ENCODE measurements at places on chromosomes 3 and 15.

DNA sequence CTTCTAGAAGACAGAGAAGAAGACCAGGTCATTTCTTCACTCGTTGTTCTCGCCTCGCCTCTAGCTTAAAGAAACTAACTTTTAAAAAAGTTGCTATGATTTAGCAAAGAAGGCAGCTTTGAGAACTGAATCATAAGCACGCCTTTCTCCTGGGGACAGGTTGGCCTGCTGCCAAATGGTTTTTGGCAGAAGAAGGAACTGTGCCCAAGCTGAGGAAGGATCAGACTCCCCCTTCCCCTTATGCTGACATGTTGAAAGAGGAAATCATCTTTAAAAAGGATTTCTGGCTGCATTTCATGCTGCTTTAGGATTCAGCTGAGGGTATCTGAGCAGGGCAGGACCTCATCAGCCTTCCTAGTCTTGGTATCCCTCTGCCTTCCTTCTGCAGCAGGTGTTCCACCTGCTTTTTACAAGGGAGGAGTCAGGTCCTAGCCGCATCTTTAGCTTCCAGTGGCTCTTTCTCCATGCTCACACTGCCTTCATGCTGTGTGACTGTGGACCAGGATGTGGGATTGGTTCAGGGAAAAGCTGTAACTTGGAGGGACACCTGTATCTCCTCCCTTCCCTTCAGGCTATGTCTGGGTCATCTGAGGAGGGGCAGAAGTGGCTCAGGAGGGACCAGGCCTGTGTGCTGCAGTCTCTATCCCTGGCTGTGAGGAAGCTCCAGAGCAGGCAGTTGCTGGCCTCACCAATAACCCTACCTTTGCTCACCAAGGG, 34.1 kb upstream of the HACD2 start:
- H3K36me3 ChIP-seq, result no peaks in the 10 kb centered on the region
- no peak for DNase-seq
- no peaks in the 10 kb centered on the region for H3K4me1 ChIP-seq
- H3K4me3 ChIP-seq, result no peak overlapping the region
- no peak overlapping the region for H3K27ac ChIP-seq
- H3K27me3 ChIP-seq, result peaks cover 1% of the 10 kb centered on the region

DNA sequence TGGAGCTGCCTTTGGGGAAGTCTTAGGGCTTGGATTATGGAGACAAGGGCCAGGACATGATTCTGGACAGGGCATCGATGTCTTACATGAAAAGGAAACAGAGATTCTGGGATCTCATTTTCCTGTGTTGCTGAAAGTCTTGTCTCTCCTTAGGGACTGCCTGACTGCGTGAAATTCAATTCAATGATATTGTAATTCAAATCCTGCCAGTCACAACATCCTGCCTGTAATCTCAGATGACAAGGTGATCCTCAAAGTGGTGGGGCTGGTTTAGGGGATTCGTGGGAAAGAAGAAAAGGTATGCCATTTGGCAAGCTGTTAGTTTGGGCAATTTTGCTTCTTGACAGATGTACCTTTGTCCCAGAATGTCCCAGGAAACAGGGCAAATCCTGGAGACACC, 129.1 kb downstream of the KBTBD8 start:
- H3K36me3 ChIP-seq, result no peaks in the 10 kb centered on the region
- H3K4me3 ChIP-seq, result no peak overlapping the region
- H3K4me1 ChIP-seq, result no peaks in the 10 kb centered on the region

DNA sequence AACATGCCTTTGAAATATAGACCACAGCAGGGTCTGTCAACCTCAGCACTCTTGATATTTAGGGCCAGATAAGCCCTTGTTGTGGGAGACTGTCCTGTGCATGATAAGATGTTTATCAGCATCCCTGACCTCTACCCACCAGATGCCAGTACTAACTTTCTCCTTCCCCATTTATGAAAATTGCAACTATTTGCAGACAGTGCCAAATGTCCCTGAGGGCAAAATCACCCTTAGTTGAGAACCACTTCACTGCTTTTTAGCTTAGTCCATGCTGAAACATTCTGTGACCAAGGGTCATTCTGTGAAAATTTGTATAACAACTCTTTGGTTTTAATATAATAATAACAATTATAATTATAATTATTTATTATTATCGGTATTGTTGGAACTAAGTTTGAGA, 1032.4 kb downstream of the MCTP2 start:
- no peak for DNase-seq
- H3K4me3 ChIP-seq, result no peak overlapping the region
- peaks cover 12% of the 10 kb centered on the region for H3K27me3 ChIP-seq
- no peak overlapping the region for H3K27ac ChIP-seq

GRCh38 chr3:89260721-89261120, 153.3 kb downstream of the EPHA3 start:
- no peak overlapping the region for H3K4me3 ChIP-seq
- no peak for DNase-seq
- no peak overlapping the region for H3K27ac ChIP-seq
- no peaks in the 10 kb centered on the region for H3K4me1 ChIP-seq
- no peaks in the 10 kb centered on the region for H3K27me3 ChIP-seq

DNA sequence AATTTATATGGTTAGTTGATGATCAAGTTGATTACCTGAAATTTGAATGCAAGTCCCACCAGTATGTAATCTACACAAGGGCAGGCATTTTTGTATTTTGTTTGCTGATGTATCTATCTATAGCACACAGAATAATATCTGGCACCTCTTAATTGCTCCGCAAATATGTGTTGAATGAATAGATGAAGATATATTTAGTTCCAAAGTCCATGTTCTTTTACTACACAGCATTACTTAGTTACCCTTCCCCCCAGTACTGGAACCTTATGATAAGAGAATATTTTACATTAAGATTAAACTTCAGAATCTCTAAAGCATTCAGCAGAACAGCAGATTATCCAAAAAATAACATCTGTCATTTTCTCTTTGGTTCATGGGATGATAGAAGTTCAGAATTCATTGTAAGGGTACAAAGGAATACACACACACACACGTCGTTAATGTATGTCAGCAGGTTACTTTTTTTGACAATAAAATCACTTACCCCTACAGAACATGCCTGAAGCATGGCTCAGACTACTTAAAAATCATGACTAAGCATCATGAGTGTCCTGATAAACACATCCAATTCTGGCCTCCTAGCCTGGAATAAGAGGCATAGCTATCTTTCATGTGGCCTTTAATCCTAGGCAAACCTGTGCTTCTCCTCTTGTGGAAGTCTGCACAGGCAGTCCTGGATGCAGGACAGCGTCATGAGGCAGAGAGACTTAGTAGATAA, 148.9 kb upstream of the TBC1D5 start:
- no peak overlapping the region for H3K27ac ChIP-seq
- no peaks in the 10 kb centered on the region for H3K36me3 ChIP-seq
- H3K4me3 ChIP-seq, result no peak overlapping the region
- no peaks in the 10 kb centered on the region for H3K4me1 ChIP-seq
- H3K27me3 ChIP-seq, result peaks cover 13% of the 10 kb centered on the region
- DNase-seq, result no peak

GRCh38 chr3:141368925-141369794, 856 bp downstream of the ZBTB38 start:
- no peak for DNase-seq
- H3K36me3 ChIP-seq, result no peaks in the 10 kb centered on the region
- peaks cover 32% of the 10 kb centered on the region for H3K4me1 ChIP-seq
- H3K27me3 ChIP-seq, result no peaks in the 10 kb centered on the region

DNA sequence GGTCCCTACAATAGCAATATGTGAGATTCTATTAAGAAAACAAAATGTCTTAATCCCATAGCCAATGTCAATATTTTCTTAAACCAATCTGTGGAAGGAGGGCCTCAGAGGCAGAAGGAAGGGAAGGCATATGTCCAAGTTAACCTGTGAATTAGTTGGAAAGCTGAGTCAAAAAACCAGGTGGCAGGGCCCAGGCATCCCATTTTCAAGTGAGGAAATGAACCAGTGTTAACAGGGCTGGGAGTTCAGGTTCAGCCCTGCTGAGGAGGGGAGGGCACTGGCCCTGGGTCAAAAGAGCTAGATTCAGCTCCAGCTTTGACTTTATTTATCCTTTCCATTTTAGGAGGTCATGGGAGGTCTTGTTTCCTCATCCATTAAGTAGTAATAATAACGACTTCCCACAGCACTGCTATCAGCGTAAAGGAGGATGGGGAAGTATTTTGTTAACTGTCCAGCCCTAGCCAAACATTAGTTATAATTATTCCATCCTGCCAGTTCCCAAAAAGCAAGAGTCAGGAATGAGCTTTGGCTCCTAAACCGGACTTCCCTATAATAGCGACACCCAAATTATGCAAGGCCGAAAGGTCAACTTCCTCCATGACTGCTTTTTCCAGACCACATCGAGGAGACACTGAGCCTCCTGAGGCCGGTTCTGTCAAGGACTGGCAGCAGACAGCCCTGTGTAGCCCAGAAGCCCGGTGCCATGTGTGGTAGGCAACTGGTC, 3.2 kb downstream of the MASP1 start:
- peaks cover 47% of the 10 kb centered on the region for H3K27me3 ChIP-seq
- no peak overlapping the region for H3K4me3 ChIP-seq
- no peak for DNase-seq

DNA sequence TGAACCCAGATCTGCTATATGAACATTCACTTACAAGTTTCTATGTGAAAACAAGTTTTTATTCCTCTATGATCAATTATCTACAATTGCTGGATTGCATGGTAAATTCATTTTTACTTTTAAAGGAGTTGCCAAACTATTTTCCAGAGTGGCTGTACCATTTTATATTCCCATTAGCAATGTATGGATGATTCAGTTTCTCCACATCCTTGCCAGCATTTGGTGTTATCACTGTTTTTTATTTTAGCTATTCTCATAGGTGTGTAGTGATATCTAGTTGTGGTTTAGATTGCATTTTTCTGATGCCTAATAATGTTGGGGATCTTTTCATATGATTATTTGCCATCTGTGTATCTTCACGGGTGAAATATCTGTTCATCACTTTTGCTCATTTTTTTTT, 78.3 kb downstream of the APBA2 start:
- no peaks in the 10 kb centered on the region for H3K36me3 ChIP-seq
- no peak overlapping the region for H3K4me3 ChIP-seq
- DNase-seq, result no peak
- no peak overlapping the region for H3K27ac ChIP-seq
- peaks cover 1% of the 10 kb centered on the region for H3K27me3 ChIP-seq
- H3K4me1 ChIP-seq, result peaks cover 3% of the 10 kb centered on the region

DNA sequence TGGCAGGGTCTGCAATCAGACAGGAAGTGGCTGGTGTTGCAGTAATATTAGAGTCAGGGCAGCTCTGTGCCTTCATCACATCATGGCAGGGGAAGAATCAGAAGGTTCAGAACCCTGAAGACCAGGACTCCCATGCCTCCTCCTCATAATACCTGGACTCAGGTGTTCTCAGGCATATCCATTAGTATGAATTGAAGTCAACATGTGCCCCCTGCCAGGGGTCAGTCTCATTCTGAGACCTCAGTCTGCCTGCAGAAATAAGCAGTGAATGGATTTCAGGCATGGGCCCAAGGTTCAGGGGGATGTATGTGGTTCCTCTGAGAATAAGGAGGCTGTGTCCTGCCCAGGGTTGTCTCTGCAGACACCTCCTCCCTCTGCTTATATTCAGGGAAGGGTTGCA, 74.2 kb downstream of the SPSB4 start:
- H3K36me3 ChIP-seq, result no peaks in the 10 kb centered on the region
- peaks cover 24% of the 10 kb centered on the region for H3K27me3 ChIP-seq
- DNase-seq, result no peak
- H3K27ac ChIP-seq, result no peak overlapping the region
- no peaks in the 10 kb centered on the region for H3K4me1 ChIP-seq

GRCh38 chr15:87816811-87817210, 439.7 kb downstream of the NTRK3 start:
- H3K4me1 ChIP-seq, result no peaks in the 10 kb centered on the region
- no peak overlapping the region for H3K27ac ChIP-seq
- no peak overlapping the region for H3K4me3 ChIP-seq
- no peaks in the 10 kb centered on the region for H3K27me3 ChIP-seq

DNA sequence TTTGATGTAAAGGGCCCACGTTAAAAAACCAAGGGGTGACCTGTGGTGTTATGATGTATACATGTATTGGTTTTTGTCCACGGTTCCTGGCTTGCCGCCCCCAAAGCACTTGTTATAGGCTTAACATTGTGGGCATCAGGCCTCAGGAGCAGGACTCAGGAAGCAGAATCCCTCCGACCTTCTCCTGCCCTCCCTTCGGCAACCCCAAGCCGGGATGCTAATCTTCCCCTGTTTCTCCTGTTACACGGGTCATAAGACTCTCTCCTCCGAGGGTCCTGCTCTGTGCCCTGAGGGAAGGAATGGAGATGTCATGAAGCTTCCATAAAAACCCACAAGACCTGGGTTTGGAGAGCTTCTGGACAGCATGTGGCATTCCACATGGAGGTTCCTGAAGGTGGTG, 48.8 kb downstream of the RPLP1 start:
- H3K27me3 ChIP-seq, result peaks cover 4% of the 10 kb centered on the region
- H3K4me3 ChIP-seq, result no peak overlapping the region
- no peak for DNase-seq
- no peak overlapping the region for H3K27ac ChIP-seq

- peaks cover 15% of the 10 kb centered on the region for H3K4me1 ChIP-seq
- no peaks in the 10 kb centered on the region for H3K27me3 ChIP-seq
- H3K36me3 ChIP-seq, result peaks cover 3% of the 10 kb centered on the region
- DNase-seq, result peak; percentile 85
- peak overlapping the region; percentile 16 for H3K27ac ChIP-seq
- peak overlapping the region; percentile 75 for H3K4me3 ChIP-seq
Measured at GRCh38 chr3:9946112-9947024, 5.8 kb downstream of the PRRT3 start.

DNA sequence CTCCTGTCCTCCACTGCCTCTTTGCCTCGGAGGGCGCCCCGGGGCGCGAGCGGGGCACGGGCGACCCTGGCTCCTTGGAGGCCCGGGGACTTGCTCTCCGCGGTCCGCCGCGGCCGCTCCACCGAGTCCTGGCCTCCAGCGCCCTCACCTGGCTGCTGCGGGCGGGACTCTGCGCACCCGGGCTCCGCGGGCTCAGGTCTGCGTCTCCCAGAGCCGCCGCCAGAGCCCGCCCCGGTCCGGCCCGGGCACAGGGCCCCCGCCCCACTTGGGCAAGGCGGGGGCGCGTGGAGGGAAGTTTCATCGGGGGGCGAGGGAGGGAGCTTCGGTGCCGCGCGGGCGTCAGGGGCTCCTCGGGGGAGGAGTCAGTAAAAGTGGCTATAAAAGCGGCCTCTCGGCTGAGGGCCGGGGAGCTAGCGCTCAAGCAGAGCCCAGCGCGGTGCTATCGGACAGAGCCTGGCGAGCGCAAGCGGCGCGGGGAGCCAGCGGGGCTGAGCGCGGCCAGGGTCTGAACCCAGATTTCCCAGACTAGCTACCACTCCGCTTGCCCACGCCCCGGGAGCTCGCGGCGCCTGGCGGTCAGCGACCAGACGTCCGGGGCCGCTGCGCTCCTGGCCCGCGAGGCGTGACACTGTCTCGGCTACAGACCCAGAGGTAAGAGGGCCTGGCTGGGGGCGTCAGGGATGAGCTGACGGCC, at the start of gene CEMIP:
Gene CEMIP (plus strand): TSS at position 407 of the 694 bp plus-strand sequence. CDS start 94,510 bp downstream, outside the sequence.
- H3K36me3 ChIP-seq, result no peaks in the 10 kb centered on the region
- H3K4me3 ChIP-seq, result peak within 1 kb of the TSS; percentile 56
- peaks cover 20% of the 10 kb centered on the region for H3K4me1 ChIP-seq
- no peak within 1 kb of the TSS for H3K27ac ChIP-seq
- DNase-seq, result peak; percentile 60

- H3K27me3 ChIP-seq, result no peaks in the 10 kb centered on the region
- peaks cover 29% of the 10 kb centered on the region for H3K36me3 ChIP-seq
- DNase-seq, result peak; percentile 40
- H3K27ac ChIP-seq, result peak overlapping the region; percentile 70
- peaks cover 49% of the 10 kb centered on the region for H3K4me1 ChIP-seq
Measured at GRCh38 chr15:92095693-92096092, 242.2 kb downstream of the SLCO3A1 start.

GRCh38 chr3:112346491-112347122, 13.7 kb downstream of the CD200 start:
- no peaks in the 10 kb centered on the region for H3K27me3 ChIP-seq
- H3K27ac ChIP-seq, result no peak overlapping the region
- DNase-seq, result no peak
- H3K4me1 ChIP-seq, result peaks cover 15% of the 10 kb centered on the region
- H3K36me3 ChIP-seq, result peaks cover 69% of the 10 kb centered on the region
- H3K4me3 ChIP-seq, result no peak overlapping the region

All from activated CD4-positive, alpha-beta memory T cell treated with anti-CD3 and anti-CD28 coated beads, Interleukin-2, amount 10 ng/mL, durations not matched to agents 7 days and 5 days (primary cell).